Ureter (tissue), 1 donor: ENCODE measurements at places on chromosomes 7 and 10.

GRCh38 chr10:101042118-101042517 lies 11.1 kb downstream of the SFXN3 start:
- no peak for DNase-seq

DNA sequence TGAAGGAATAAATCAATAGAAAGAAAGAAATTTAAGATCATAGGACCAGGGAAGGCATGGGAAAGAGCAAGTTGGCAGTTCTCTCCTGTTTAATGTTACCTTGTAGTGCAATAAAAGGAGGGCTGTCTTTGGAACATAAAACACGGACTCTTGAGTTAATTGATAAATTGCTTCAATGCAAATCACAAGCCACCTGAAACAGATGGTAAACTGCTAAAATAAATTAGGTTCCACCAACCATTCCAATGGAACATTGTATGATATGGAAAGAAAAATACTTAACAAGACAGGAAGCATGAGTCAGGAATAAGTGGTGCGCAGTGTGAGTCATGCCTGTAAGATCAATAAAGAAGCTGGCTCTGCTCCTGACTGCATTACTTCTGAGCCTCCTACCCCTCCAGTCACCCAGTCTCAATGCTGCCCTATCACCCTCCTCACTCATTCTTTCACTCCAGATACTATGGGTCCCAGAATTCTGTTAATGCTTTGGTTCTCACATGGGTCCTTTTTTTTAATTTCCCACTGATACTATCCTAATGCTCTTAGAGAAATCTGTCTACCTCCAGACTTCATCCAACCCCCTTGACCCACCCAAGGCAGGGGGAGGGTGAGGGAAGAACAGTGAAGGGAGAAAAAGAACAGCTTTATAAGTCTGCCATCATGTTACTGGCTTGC lies 78.9 kb downstream of the LRRC17 start:
- DNase-seq = no peak

- no peak for DNase-seq
Measured at GRCh38 chr7:135074096-135074495, 73.8 kb upstream of the TMEM140 start.

- DNase-seq = no peak
Measured at GRCh38 chr10:102850025-102850518, 4.0 kb upstream of the BORCS7 start.

- no peak for DNase-seq
Measured at GRCh38 chr10:96641396-96642295, 54.8 kb upstream of the TM9SF3 start.

- no peak for DNase-seq
Measured at GRCh38 chr7:138092486-138093028, 16.3 kb downstream of the AKR1D1 start.

DNA sequence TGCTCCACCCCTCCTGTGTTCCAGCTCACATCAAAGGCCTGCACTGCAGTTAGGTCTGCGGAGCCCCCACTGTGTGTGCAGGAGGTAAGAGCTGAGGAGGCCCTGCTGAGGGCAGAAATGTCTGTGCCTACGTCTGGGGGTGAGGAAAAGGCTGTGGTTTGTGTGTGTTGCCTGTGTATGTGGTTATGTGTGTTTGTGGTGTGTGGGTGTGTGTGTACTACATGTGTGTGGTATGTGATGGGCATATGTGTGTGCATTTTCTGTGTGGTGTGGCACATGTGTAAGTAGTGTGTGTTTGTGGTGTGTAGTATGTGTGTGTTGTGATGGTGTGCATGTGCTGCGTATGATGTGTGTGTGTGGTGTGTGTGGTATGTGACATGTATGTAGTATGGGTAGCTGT lies 36.2 kb downstream of the ANXA8 start:
- DNase-seq = no peak

DNA sequence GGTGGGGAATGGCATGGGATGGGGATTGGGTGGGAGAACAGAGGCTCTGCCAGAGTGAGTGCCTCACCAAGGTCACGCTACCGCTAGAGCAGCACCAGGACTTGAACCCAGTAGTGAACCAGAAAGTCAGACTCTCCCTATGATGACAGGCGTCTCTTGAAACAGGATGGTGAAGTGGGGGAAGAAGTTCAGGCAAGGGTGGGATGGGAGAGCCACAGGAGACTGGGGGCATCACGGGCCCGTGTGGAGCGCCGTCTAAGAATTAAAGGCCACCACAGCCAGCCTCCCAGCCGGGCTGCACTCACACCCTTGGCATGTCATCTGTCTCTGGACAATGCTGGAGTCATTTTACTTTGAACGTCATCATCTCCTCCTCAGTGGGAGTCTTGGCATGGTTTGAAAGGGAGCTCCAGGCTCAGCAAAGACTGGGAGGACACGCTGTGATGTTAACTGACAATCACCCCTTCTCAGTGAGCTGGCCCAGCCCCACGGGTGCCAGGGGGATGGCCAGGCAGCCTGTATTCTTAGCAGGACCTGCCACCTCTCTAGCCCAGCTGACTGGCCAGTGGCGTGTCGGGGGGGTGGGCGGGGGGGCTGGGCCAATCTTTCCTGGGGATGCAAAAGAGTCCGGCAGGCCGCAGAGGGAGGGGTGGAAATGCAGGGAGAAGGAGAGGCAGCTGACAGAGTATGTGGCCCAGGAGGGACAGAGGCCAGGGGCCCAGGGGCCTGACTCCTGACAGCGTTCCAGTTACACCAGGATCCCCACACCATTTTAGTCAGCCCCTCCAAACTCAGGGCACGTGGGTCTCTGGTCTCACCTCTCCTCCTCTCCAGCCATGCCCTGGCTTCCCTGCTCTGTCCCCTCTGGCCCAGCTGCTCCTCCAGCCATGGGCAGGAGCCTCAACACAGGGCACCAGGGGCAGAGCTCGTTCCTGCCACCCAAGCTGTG lies 96.2 kb downstream of the VOPP1 start:
- DNase-seq = no peak

- DNase-seq = no peak
Measured at GRCh38 chr10:2509081-2509531, 558.2 kb upstream of the PFKP start.

DNA sequence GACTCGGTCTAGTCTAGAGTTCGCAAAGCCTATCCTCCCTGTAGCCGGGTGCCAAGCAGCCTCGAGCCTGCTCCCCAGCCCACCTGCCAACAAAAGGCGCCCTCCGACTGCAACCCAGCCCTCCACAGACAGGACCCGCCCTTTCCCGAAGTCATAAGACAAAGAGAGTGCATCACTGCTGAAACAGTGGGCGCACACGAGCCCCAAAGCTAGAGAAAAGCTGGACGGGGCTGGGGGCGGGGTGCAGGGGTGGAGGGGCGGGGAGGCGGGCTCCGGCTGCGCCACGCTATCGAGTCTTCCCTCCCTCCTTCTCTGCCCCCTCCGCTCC lies 622 bp upstream of the COL1A2 start:
- no peak for DNase-seq

- no peak for DNase-seq
Measured at GRCh38 chr7:77690289-77690688, 6.0 kb upstream of the RSBN1L start.

- no peak for DNase-seq
Measured at GRCh38 chr7:128407751-128408708, 1.8 kb downstream of the IMPDH1 start.
